Naive B cell (primary cell): ENCODE measurements at places on chromosomes 7 and 10. TPM values are rescaled to one million over a fixed set of nuclear protein-coding genes. Genes with fewer than 3 reads are reported as not detected.

GRCh38 chr7:139695051-139695450, 82.7 kb downstream of the HIPK2 start:
- no peak for DNase-seq

The C10orf105 gene
- not detected for polyA plus RNA-seq

DNA sequence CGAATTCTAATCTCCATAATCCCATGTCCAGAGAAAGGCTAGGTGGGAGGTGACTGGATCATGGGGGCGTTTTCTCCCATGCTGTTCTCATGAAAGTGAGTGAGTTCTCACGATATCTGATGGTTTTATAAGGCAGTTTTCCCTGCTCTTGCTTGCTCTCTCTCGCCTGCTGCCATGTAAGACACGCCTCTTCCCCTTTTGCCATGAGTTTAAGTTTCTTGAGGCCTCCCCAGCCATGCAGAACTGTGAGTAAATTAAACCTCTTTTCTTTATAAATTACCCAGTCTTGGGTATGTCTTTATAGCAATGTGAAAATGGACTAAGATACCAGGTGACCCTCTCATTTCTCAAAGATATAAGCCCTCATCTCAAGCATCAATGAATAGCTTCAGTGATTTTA, 1.1 kb upstream of the ACTA2 start:
- DNase-seq, result no peak

DNA sequence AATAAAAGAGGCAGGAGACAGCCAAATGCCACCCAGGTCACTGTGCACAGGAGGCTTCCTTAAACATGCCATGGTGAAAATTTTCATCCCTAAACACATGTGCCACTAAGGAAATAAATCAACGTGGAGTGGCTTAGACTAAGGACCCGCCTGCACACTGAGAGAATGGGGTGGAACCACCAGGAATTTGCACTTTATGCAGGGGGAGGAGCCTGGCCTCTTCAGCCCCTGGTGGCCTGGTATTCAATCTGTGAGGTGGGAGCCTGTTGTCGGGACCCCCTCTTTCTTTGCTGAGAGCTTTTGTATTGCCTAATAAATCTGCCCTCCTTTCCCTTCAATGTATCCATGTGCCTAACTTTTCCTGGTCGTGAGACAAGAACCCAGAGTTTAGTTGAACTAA, 204.6 kb upstream of the NRP1 start:
- no peak for DNase-seq

DNA sequence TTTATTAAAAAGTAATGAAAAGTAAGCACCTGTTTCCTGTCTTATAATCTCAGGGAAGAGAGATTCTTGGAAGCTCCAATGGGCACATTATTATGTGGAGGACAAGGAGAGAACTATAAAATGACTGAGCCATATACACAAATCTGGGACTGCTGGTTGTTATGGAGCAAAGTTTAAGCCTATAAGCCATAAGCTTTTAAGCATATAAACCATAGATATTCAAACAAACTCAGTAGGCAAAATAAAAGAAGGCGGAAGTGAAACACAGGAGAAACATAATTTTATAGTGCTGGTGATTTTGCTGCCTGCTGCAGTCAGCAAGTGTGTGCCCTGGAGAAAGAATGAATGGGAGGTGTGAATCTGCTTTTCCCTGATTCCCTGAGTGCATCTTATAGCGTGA, 274.4 kb downstream of the KIF20B start:
- no peak for DNase-seq

The UNCX gene
- not detected for polyA plus RNA-seq

- no peak for DNase-seq
These were observed 102.0 kb downstream of the GRK5 start for GRCh38 chr10:119309423-119309770.

- DNase-seq, result no peak
These were observed 35.9 kb upstream of the FZD1 start for GRCh38 chr7:91228327-91228726.

- DNase-seq, result no peak
These were observed 13.3 kb upstream of the SLC18A3 start for GRCh38 chr10:49596836-49597235.

The PODXL gene
- 0.90 TPM for polyA plus RNA-seq

GRCh38 chr10:78619896-78620295, 448.9 kb upstream of the ZMIZ1 start:
- no peak for DNase-seq

DNA sequence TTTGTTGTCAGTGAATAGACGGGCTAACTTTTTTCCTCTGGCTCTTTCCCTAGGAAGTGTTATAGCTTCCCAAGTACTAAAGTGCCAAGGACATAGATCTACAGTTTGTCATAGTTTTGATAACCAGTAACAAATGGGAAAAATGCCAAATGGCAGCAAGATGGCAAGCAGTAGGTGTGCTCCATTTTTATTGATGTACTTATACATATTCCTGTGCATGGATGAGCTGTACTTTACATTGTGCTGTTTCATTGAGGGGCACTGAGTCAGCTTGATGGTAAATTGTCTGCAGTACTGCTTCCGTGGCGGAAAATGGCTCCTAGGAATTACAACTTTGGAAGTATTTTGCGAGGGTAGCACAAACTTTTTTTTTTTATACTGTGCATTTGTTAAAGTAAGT, 7.1 kb downstream of the ADAM22 start:
- no peak for DNase-seq

GRCh38 chr7:1025743-1026581, 18.4 kb upstream of the GPR146 start:
- no peak for DNase-seq

- DNase-seq, result no peak
These were observed 86.0 kb downstream of the CH25H start for GRCh38 chr10:89120931-89121763.

DNA sequence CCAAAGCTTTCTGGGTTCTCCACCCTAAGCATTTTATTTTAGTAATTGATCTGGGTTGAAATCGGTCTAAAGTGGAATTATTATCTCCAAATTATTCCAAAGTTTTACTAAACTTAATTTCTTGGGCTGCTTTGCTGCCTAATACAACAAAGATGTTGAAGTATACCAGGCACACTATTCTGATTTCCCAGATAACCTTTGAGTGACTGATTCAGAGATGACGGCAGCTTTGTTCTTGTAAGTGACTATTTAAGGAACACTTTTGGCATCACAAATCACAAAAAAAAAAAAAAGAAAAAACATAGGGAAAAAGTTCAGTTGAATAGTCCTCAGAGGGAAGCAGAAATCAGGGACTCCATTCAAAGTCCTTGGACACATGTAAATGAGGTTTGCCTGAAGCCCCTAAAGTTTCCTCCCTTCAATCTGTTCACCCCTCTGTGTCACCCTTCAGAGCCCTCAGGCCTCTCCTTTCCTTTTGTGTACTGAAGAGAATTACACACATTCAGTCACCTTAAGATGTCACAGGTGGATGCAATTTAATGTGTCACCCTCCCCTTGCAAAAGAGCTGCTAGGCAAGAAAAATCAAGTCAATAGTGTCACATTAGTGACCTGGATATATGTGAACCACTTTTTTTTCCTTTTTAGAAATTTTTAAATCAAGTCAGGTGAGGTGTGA, 81.5 kb downstream of the RTKN2 start:
- no peak for DNase-seq

DNA sequence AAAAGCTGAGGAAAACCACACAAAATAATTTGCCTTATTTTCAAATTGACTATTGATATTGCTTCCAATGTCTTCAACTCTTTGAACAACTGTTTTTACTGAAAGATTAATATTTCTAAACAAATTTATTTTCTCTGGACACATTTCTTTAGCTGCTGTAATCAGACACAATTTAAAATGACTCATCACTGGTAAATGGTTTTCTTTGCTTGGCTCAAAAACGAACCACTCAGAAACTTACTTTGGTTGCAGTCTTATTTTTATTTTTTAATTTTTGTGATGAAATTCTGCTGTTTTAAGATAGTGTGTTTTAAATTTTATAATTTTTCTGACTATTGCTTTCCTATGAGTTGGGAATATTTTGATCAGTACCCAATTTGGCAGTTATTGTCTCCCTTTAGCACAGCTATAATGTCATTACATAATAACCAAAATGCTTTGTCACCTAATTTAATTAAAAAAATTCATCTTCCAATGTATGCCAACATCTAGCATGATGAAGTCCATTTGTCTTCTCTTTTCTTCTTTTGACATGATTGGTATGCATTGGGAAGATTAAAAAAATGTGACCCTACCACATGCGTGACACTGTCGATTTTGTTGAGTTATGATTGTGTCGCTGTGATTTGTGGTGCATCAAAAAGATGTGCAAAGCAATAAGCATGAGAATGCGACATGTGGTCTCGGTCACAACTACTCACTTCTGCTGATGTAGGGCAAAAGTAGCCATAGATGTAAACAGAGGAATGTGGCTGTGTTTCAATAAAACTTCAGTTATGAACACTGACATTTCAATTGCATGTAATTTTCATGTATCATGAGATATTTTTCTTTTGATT, 222.3 kb downstream of the SUGCT start:
- DNase-seq, result no peak

- no peak for DNase-seq
These were observed 19.3 kb upstream of the ZNF680 start for GRCh38 chr7:64581926-64582894.

The OR2A1 gene
- polyA plus RNA-seq, result not detected

DNA sequence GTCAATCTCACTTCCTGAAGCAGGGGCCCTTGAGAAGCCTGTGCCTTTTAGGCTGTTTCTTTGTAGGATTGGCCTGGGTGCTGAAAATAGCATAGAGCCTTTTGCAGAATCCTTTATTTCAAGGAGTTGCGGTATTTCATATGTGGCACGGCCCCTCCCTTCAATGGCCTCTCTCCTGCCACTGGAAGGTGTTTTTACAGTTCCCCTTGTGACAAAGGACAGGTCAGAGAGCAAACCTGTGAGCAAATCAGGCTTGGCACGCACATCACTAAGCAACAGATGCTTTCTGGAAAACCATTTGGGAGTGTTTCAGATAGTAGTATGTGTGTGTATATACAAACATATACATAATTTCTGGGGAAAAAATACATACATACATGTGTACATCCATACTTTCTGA, 388.6 kb upstream of the C7orf33 start:
- no peak for DNase-seq

DNA sequence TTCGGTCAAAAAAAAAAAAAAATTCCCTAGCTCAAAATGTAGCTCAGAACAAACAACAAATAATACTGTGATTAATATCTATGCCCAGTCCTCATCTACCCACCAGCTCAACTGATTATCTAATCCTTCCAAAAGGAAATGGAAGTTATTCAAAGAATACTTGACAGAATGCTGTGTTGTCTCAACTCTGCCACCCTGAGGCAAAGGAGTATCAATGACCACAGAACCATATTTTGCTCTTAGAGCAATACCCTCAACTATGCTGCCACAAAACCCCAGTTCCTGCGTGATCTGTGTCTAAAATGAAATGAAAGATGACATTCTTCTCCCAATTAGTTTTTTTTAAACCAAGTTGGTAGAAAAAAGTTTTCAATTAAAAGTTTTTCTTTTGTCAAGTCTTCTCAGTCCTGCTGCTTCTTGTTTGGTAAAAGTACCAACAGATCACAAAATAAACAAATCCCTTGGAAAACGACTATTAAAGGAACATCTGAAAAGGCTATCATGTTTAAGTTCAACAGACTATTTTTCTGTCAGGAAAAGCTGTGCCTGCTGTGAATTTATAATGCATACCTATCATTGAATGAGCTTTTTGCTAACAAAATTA, 21.6 kb downstream of the RBM28 start:
- DNase-seq, result no peak

The CPA2 gene
- not detected for polyA plus RNA-seq

The SH2D4B gene
- not detected for polyA plus RNA-seq

DNA sequence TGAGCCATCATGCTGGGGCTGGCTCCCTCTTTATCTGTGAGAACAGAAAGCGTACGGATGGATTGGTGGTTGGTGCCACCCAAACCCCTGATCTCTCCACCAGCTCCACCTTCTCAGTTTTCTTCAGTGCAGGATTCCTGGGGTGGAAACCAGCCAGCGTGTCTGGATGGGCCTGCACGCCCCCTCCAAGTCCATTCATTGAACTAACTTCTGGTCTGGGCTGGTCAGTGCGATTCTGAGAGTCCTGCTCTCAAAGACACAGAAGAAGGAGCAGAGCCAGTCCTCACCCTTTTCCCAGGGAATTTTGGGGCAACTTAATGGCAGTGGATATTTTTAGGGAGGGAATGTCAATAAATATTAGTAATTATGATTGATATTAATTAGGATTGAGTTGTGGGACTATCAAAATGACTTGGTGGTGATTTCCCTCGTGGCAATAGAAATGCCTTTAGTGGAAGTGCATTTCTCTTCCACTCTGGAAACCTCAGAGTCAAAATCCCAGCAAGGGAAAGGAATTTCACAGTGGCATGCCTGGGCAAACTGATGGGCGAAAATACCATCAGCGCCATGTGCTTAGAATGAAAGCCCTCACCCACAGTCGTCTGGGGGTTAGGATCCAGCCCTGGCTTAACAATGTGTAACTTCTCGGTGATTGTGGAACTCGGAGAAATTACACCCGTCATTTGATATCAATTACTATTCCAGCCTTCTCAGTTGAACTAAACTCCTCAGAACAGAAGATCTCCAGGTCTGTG, 69.3 kb upstream of the EEPD1 start:
- no peak for DNase-seq

The AUTS2 gene
- polyA plus RNA-seq, result 22.9 TPM

The MMP21 gene
- not detected for polyA plus RNA-seq

The GNGT1 gene
- polyA plus RNA-seq, result not detected

DNA sequence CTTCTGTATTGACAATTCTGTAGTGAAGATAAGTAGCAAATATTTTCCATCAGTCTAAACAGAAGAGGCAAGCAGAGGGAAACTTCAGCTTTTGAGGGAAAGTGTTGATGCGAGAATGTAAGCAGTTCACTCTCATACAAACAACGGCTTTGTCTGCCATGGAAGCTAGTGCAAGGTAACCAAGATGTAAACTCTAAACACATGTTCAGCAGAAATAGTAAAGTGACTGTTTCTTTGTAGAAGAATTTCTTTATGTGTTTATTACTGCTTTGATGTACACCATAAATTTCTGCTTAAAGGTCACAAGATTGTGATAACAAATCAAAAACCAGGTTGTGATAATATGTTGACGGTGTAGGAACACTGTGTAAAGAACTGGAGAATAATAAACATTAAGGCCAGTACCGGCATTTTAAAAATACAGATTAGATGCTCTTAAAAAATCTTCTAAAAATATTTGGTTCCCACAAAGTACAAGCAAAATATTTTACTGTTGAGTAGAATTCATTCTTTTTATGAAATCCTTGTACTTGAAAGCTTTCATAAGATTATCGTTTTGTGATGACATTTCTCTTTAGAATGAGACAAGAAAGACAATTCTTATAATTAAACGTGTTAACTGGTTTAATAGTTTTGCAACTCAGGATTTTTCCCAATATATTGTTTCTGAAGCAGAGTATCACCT, 34.2 kb downstream of the SEMA3C start:
- no peak for DNase-seq

The NKX2-3 gene
- polyA plus RNA-seq, result not detected

The TMEM184A gene
- not detected for polyA plus RNA-seq

DNA sequence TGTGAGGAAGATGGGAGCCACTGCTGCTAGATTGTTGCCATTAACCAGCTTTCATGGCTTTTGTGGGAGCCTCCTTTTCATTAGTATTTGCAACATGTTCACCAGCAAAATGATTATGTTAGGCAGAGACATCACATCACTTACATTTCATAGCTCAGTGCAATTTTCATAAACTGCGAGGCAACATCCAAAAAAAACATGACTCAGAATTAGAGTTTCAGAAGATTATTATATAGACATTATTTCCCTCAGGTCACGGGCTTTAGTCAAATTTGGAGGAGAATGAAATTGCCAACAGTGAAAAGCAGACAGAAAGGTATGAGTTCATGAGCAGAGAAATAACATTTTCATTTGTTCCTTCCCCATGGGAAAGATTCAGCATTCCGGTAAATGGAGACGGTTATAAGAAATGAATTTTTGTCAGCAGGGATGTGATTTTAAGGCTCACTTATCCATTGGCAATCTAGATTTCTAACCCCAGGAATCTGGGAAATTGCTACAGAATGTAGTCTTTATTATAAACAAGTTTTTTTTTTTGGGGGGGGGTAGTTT, 573.2 kb downstream of the AUTS2 start:
- no peak for DNase-seq
